ENCODE measurements at places on chromosomes 12 and 14.
A peak's percentile ranks its signal among the peaks of the same experiment; 100 is the strongest.

DNA sequence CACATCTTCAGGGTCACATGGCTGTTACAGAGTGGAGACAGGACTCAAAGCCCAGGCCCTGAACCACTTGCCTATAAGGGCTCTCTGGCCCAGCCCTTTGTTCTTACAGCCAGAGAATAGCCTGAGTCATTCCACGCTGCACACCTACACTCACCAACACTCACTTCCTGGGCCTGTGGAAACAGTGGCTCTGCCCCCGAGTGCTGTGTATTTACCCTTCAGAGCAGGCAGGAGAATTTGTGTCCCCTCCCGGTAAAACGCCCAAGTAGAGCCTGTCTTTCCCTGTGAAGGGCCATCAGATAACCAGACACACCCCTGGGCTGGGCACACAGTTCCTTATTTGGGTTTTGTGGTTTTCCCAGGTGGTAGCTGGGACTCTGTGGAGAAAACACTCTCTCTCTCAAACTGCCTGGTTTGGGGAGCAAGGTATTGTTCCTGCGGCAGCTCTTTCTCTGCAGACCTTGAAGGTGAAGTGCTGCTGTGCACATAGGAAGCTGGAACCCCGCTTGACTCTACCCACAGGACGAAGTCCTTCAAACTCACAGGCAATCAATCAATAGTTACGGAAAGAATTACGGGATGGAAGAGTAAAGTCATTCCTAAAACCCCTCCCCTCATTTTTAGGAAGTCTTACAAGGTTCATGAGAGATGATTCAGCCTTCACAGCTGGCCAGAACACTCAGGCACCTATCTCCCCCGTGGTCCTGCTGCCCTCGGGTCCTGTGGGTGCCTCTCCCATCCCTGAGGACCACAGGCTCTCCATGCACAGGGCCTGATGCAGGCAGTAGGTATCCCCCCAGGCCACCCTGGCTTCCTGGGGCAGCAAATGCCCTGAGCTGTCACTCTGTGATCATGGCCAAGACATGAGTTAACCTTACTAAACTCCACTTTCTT, 20.3 kb downstream of the FIGNL2 start:
- H3K27ac ChIP-seq: peak overlapping the region; percentile 90
- DNase-seq: no peak
- H3K27me3 ChIP-seq: no peaks in the 10 kb centered on the region
- H3K36me3 ChIP-seq: peaks cover 6% of the 10 kb centered on the region
- peaks cover 39% of the 10 kb centered on the region for H3K4me1 ChIP-seq
- peak overlapping the region; percentile 39 for H3K4me3 ChIP-seq

DNA sequence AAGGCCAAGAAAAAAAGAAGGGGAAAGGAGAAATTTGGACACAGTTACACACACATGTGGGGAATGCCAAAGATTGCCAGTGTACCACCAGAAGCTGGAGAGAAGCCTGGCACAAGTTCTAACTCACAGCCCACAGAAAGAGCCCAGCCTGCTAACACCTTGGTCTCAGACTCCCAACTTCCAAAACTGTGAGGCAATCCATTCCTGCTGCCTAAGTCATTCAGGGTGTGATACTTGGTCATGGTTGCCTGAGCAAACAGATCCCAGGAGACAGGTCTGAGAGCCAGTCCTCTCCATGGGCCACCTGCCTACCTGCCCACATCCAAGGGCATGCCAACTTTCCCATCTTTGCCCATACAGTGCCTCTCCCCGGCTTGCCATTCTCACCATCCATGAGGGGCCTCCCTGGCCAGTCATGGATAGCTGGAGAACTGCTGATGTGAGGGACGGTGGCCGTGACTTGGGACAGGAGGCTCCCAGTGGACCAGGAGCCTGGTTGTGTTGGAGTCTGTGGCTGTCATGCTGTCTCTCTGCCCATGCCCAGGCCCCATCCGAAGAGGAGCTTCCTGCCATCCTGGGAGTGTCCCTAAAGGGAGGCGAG, 198.0 kb upstream of the RTL1 start:
- H3K4me1 ChIP-seq: no peaks in the 10 kb centered on the region
- DNase-seq: no peak
- H3K36me3 ChIP-seq: peaks cover 4% of the 10 kb centered on the region
- H3K4me3 ChIP-seq: no peak overlapping the region

DNA sequence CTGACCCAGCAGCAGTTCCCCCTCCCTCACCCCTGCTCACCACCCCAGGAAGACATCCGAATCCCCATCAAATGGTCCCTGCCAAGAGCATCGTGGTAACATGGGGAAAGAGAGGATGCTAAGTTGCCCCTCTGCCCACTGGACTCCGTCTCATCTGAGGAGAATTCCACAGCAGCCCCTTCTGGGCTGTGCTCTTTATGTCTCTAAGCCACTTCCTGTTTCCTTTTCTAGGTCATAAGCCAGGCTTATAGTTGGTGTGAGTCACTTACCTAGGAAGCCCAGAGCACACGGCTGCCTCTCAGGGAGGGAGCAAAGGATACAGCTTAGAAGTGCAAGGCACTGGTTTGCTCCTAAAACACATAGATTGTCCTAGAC, 76.0 kb downstream of the VCPKMT start:
- H3K27me3 ChIP-seq: no peaks in the 10 kb centered on the region
- peaks cover 25% of the 10 kb centered on the region for H3K4me1 ChIP-seq
- H3K4me3 ChIP-seq: no peak overlapping the region
- H3K36me3 ChIP-seq: peaks cover 7% of the 10 kb centered on the region
- H3K27ac ChIP-seq: peak overlapping the region; percentile 90

GRCh38 chr14:61472011-61472672, 150.8 kb downstream of the PRKCH start:
- no peak for DNase-seq
- peaks cover 49% of the 10 kb centered on the region for H3K4me1 ChIP-seq
- no peaks in the 10 kb centered on the region for H3K36me3 ChIP-seq

- no peak for DNase-seq
- H3K4me3 ChIP-seq: no peak overlapping the region
- H3K4me1 ChIP-seq: no peaks in the 10 kb centered on the region
- H3K27me3 ChIP-seq: peaks cover 40% of the 10 kb centered on the region
- H3K27ac ChIP-seq: no peak overlapping the region
- no peaks in the 10 kb centered on the region for H3K36me3 ChIP-seq
These were observed 40.5 kb upstream of the C14orf132 start for GRCh38 chr14:95998656-95999055.

GRCh38 chr12:124032265-124032886, 59.4 kb downstream of the ZNF664 start:
- H3K27ac ChIP-seq: no peak overlapping the region
- H3K4me1 ChIP-seq: peaks cover 43% of the 10 kb centered on the region
- H3K27me3 ChIP-seq: peaks cover 3% of the 10 kb centered on the region
- no peak for DNase-seq
- peaks cover 2% of the 10 kb centered on the region for H3K36me3 ChIP-seq

- H3K27me3 ChIP-seq: no peaks in the 10 kb centered on the region
- peaks cover 16% of the 10 kb centered on the region for H3K4me1 ChIP-seq
- H3K27ac ChIP-seq: no peak overlapping the region
- DNase-seq: no peak
- H3K4me3 ChIP-seq: no peak overlapping the region
- no peaks in the 10 kb centered on the region for H3K36me3 ChIP-seq
These were observed 582.7 kb downstream of the SLC6A15 start for GRCh38 chr12:84329938-84330337.

GRCh38 chr14:90665321-90666000, 150.8 kb downstream of the TTC7B start:
- no peak overlapping the region for H3K27ac ChIP-seq
- no peaks in the 10 kb centered on the region for H3K27me3 ChIP-seq

- H3K36me3 ChIP-seq: no peaks in the 10 kb centered on the region
- no peak overlapping the region for H3K4me3 ChIP-seq
- no peaks in the 10 kb centered on the region for H3K4me1 ChIP-seq
These were observed 232.2 kb downstream of the NUAK1 start for GRCh38 chr12:105906561-105906960.

DNA sequence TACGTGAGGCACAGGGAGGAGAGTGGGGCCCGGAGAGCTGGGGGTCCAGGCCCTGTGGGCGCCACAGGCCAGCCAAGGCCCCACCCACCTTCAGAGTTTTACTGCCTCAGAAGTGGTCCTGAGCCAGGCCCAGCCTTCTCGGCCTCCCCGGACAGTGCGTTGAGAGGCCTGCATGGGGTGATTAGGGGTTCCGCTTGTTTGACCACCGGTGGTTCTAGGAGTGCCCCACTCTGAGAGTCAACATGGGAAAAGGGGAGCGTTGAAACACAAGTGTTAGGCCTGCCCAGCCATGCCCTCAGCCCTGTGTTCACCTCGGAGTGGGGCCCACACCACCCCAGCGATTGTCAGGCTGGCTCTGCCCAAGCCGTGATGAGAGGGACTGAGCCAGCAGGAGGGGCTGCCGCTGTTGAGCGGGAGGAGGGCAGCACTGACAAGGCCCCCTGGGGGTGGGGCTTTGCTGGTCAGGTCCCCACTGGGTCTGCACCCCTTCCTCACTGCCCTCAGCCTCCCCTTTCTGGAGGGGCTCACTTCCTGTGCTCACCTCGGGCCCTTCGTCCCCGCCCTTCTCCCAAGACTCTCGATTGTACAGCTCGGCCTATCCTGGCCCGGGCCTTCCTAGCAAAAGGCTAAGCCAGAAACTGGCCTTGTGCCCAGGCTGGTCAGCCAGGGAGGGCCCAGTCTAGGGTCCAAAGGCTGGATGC, 4.8 kb downstream of the CKB start:
- DNase-seq: no peak
- H3K4me3 ChIP-seq: peak overlapping the region; percentile 29
- H3K4me1 ChIP-seq: peaks cover 13% of the 10 kb centered on the region

GRCh38 chr12:14327711-14328110, 37.8 kb upstream of the ATF7IP start:
- no peaks in the 10 kb centered on the region for H3K27me3 ChIP-seq
- H3K27ac ChIP-seq: peak overlapping the region; percentile 5
- no peaks in the 10 kb centered on the region for H3K36me3 ChIP-seq
- no peak for DNase-seq
- no peaks in the 10 kb centered on the region for H3K4me1 ChIP-seq
- no peak overlapping the region for H3K4me3 ChIP-seq

DNA sequence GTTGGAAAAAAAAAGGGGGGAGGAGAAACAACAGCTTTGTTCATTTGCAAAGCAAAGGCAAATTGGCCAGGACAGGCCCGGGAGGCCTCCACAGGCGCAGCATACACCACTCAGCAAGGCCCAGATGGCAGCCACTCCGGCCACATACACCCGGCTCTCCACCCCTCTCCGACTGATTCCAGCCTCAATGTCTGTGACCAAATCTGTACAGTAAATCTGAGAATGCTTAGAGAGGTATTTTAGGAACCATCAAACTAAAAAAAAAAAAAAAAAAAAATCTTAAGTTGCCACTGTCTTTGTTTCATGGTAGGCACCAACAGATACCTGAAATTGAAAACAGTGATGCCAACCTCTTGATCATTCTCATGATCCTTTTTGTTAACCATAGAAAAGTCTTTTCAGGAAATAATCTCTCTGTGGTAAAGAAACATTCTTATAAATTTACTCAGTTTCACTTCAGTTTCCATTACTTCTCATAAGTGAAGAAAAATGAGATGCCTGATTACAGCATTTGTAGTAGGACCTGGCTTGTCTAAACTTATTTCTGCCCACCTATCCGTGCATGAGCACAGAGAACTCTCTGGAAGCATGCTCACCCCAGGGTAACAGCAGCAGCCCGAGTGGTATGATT, 20.2 kb downstream of the VPS37B start:
- H3K27me3 ChIP-seq: no peaks in the 10 kb centered on the region
- peak overlapping the region; percentile 27 for H3K27ac ChIP-seq
- H3K4me3 ChIP-seq: no peak overlapping the region
- no peak for DNase-seq
- H3K36me3 ChIP-seq: peaks cover 8% of the 10 kb centered on the region
- H3K4me1 ChIP-seq: peaks cover 78% of the 10 kb centered on the region

DNA sequence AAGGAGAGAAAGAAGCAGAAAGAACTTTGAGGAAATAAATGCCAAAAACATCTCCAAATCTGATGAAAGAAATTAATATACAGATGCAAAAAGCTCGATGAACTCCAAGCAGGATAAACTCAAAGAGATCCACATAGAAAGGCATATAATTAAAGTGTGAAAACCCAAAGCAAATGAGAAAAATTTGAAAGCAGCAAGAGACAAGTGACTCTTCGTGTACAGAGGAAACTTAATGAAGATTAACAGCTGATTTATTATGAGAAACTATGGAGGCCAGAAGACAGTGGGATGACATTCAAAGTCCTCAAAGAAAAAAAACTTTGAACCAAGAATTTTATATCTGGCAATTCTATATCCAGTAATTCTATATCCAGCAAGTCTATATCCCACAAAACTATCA, 163.0 kb upstream of the TMCC3 start:
- no peaks in the 10 kb centered on the region for H3K4me1 ChIP-seq
- H3K4me3 ChIP-seq: no peak overlapping the region

DNA sequence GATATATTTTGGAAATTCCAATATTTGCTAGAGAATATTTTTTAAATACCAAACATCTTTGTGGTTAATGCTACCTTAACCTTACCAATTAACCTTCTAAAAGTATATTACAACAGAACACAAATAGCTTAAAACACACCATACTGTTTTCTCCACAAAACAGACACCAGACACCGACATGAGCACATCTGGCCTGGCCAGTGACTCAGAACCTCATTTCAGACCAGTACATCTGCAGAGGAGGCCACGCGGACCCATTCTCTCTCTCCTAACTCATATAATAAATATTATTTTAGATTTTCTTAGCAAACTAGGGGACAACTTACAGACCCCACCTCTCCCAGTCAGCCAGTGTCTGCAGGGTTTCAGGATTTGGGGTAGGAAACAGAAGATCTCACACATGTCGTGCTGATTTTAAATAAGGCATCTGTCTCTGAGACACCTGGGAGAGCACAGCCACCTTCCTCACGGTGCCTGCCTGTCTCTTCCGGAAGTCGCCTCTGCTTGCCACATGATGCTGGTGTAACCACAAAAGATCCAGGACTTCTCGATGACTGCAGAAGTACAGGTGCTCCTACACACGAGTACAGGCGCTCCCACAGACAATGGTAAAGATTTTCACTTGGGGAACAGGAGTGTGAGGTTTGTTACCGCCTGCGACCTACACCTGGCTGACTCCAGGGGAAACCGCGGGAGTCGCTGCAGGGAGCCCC, 9.7 kb upstream of the ANKLE2 start:
- H3K4me1 ChIP-seq: peaks cover 5% of the 10 kb centered on the region
- H3K27ac ChIP-seq: no peak overlapping the region
- H3K27me3 ChIP-seq: no peaks in the 10 kb centered on the region

GRCh38 chr12:54016478-54016964, 7.7 kb downstream of the HOXC8 start:
- no peak for DNase-seq
- H3K36me3 ChIP-seq: peaks cover 4% of the 10 kb centered on the region
- H3K27ac ChIP-seq: no peak overlapping the region
- H3K4me1 ChIP-seq: peaks cover 13% of the 10 kb centered on the region
- H3K4me3 ChIP-seq: peak overlapping the region; percentile 86

DNA sequence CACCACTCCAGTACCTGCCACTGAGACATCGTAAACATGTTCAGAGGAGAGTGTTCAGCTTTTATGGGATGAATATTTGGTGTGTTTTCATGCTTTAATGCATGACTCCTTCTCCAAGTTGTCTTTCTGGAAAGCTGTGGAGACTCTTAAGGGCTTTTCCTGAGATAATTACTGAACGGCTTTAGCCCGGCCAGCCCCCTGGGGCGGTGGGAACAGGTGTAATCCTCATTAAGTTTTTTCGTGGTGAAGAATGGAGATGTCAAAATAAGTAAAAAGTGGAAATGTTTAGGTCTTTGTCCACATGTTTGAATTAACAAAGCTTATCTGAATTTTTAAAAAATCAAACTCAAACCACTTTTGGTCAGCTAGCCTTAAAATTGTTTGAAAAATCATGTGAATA, 1.5 kb downstream of the SYNE2 start:
- no peak for DNase-seq
- H3K27me3 ChIP-seq: no peaks in the 10 kb centered on the region
- peaks cover 32% of the 10 kb centered on the region for H3K4me1 ChIP-seq
- no peaks in the 10 kb centered on the region for H3K36me3 ChIP-seq
- peak overlapping the region; percentile 99 for H3K4me3 ChIP-seq
- H3K27ac ChIP-seq: peak overlapping the region; percentile 96

- H3K4me1 ChIP-seq: peaks cover 56% of the 10 kb centered on the region
- peaks cover 74% of the 10 kb centered on the region for H3K27me3 ChIP-seq
- no peaks in the 10 kb centered on the region for H3K36me3 ChIP-seq
- DNase-seq: peak; percentile 73
- peak overlapping the region; percentile 44 for H3K4me3 ChIP-seq
These were observed 2.6 kb downstream of the RTL1 start for GRCh38 chr14:100900837-100901390.

Measured in type B pancreatic cell (in vitro differentiated cells).